ENCODE measurements at places on chromosomes 4 and X. TPM values are rescaled to one million over a fixed set of nuclear protein-coding genes. Genes with fewer than 3 reads are reported as not detected.

- no peaks in the 10 kb centered on the region for H3K36me3 ChIP-seq
Measured at GRCh38 chr4:51830156-51830720, 12.7 kb upstream of the DCUN1D4 start.

DNA sequence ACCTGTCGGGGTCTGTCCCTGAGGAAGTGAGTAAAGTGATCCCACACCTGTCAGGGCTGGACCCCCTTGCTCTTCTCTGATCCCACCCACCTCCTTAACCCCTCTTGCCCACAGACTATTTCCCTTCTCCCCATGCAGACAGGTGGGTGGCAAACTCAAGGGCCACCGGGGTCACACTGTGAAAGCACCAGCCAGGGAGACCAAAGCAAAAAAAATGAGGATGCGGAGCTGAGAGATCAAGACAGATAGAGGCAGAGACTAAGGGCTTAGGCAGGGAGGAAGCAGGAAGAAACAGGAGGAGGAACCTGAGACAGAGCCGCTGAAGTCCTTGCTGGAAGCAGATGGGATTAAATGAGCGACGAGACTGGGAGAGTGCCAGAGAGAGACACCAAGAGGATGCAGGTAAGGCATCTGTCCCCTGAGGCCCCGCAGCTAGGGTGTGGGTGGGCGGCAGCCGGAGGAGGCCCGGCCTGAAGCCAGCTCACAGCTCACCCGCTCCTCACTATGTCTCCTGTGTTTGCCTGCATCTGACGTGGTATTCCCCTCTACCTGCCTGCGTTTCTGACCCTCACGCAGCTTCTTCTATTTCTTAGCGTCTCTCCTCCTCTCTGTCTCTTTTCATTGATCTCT is 7.2 kb downstream of the TIMM17B start:
- no peaks in the 10 kb centered on the region for H3K27me3 ChIP-seq
- peak overlapping the region; percentile 72 for H3K4me3 ChIP-seq
- no peak for DNase-seq
- peaks cover 10% of the 10 kb centered on the region for H3K4me1 ChIP-seq
- H3K27ac ChIP-seq: peak overlapping the region; percentile 67

Gene PAPSS1
- 82.6 TPM for total RNA-seq

GRCh38 chrX:46317163-46317562 is 228.1 kb downstream of the ZNF674 start:
- no peak overlapping the region for H3K27ac ChIP-seq
- H3K4me3 ChIP-seq: no peak overlapping the region
- no peaks in the 10 kb centered on the region for H3K27me3 ChIP-seq
- H3K4me1 ChIP-seq: peaks cover 4% of the 10 kb centered on the region
- no peaks in the 10 kb centered on the region for H3K36me3 ChIP-seq

DNA sequence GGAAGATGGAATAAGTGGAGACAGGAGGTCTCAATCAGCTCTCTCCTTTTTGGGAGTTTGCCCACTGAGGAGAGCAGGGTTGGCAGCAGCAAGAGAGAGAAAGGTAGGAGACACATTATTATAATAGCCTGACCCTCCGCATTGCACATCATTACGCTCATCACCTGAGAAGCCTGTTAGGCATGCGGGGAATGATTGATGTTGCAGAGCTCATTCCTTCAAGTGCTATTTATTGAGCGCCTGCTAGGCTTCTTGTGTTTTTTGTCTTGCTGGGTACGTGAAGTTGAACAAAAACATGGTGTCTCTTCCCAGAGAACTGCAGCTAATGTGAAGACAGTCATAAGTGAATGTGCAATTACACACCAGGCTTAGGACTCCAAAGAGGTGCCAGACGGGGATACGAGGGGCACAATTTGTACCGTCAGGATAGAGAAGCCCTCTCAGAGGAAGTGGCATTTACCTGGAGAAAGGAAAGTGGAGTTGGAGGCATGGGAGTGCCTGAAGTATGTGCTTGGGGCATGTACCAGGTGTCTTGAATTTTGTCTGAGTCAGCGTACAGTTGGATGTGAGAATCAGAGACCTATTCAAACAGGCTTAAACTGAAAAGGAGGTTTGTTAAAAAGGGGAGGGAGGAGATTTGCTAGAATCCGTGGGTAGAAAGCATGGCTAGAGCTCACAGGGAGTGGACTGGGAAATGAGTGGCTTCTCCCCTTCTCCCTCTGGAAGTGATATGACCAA is 90.2 kb upstream of the SOD3 start:
- H3K27ac ChIP-seq: no peak overlapping the region
- H3K36me3 ChIP-seq: no peaks in the 10 kb centered on the region
- no peaks in the 10 kb centered on the region for H3K4me1 ChIP-seq

GRCh38 chr4:137823007-137823406 is 290.7 kb upstream of the PCDH18 start:
- peaks cover 3% of the 10 kb centered on the region for H3K4me1 ChIP-seq
- DNase-seq: no peak
- H3K27ac ChIP-seq: no peak overlapping the region
- H3K36me3 ChIP-seq: no peaks in the 10 kb centered on the region
- no peaks in the 10 kb centered on the region for H3K27me3 ChIP-seq
- H3K4me3 ChIP-seq: no peak overlapping the region

GRCh38 chrX:138082896-138083295 is 517.0 kb downstream of the ZIC3 start:
- DNase-seq: no peak
- no peaks in the 10 kb centered on the region for H3K4me1 ChIP-seq
- H3K4me3 ChIP-seq: no peak overlapping the region

- no peak for DNase-seq
- peaks cover 1% of the 10 kb centered on the region for H3K36me3 ChIP-seq
- H3K27ac ChIP-seq: no peak overlapping the region
- peak overlapping the region; percentile 14 for H3K4me3 ChIP-seq
- H3K27me3 ChIP-seq: no peaks in the 10 kb centered on the region
Measured at GRCh38 chr4:1685235-1686150, 1.4 kb upstream of the FAM53A start.

DNA sequence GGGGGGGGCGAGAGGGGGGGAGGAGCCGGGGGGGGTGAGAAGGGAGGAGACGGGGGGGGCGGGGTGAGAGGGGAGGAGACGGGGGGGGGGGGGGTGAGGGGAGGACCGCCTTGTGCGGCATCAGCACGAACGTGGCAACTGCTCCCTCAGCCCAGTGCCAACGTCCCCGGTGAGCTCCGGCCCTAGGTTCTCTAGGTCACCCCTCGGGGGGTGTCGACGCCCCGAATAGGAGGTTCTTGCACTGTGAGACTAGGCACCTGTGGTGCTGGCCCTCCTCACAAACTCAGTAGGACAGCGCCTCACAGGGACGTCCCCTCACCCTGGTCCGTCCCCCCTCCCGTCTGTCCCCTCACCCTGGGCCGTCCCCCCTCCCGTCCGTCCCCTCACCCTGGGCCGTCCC is 21.5 kb upstream of the GTPBP6 start:
- no peak overlapping the region for H3K4me3 ChIP-seq
- no peak for DNase-seq
- no peak overlapping the region for H3K27ac ChIP-seq
- no peaks in the 10 kb centered on the region for H3K27me3 ChIP-seq
- peaks cover 27% of the 10 kb centered on the region for H3K36me3 ChIP-seq
- H3K4me1 ChIP-seq: no peaks in the 10 kb centered on the region

DNA sequence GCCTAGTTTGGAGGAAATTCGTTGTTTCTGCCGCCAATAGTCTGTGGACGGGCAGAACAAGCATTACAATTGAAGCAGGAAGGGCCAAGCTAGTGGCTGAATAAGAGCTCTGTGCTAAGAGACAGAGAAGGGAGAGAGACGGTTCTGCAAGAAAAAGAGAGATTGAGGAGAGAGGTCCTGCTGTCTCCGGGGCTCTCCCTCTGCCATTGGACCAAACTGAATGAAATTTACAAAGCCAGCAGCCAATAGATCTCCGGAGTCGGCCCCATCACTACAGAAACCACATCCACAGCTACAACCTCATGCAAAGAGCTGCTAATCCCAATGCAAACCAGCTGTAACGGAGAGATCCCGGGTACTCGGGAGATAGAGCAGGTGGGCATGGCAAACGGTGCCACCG is at the start of gene NLGN4X:
Gene NLGN4X, minus strand, starts transcription at position 148 of the 400 bp plus-strand sequence. CDS start 77,401 bp downstream, outside the sequence.
- no peak within 1 kb of the TSS for H3K27ac ChIP-seq
- peaks cover 39% of the 10 kb centered on the region for H3K27me3 ChIP-seq

DNA sequence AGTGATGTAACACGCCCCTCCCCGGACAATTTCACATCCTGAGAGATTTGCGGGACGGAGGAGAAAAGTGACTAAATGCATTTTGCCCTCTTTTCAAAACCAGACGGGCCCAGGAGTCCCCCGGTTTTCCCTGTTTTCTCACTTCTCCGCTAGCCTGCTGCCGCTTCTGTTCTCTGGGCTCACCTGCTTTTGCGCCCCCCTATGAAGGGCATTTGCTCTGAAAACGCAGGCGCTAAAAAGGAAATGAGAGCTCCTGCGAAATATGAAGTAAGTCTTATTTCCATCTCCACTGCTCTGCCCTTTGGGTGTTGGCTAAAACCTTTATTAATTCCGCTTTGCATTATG is 613 bp upstream of the TMEM47 start:
- peaks cover 9% of the 10 kb centered on the region for H3K27me3 ChIP-seq
- peak overlapping the region; percentile 20 for H3K27ac ChIP-seq
- peaks cover 17% of the 10 kb centered on the region for H3K4me1 ChIP-seq
- no peaks in the 10 kb centered on the region for H3K36me3 ChIP-seq
- no peak for DNase-seq
- peak overlapping the region; percentile 68 for H3K4me3 ChIP-seq

GRCh38 chrX:29627833-29628232 is 587.5 kb upstream of the MAGEB2 start:
- DNase-seq: no peak
- H3K4me1 ChIP-seq: no peaks in the 10 kb centered on the region
- peaks cover 3% of the 10 kb centered on the region for H3K27me3 ChIP-seq
- H3K27ac ChIP-seq: no peak overlapping the region
- no peak overlapping the region for H3K4me3 ChIP-seq

DNA sequence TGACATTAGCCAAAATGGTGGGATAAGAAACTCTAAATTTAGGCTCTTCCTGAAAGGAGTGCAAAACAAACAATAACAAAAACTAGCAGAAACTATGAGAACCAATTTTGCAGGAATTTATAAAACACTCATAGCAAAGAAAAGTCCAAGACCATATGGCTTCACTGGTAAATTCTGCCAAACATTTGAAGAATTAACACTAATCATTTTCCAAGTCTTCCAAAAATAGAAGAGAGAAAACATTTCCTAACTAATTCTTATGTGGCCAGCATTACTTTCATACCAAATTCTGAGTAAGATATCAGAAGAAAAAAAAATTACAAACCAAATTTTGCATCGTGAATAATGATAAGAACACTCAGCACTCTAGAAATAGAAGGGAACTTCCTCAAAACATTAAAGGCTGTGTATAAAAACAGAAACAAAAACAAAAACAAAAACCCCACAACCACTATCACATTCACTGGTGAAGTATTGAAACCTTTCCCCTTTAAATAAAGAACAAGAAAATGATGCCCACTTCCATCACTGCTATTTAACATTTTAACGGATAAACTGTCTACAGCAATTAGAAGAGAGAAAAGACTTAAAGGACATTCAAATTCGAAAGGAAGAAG is 524.3 kb upstream of the GALNTL6 start:
- H3K4me1 ChIP-seq: no peaks in the 10 kb centered on the region
- DNase-seq: no peak
- H3K27me3 ChIP-seq: no peaks in the 10 kb centered on the region
- no peak overlapping the region for H3K27ac ChIP-seq

- H3K36me3 ChIP-seq: no peaks in the 10 kb centered on the region
- DNase-seq: no peak
- H3K27me3 ChIP-seq: no peaks in the 10 kb centered on the region
- no peak overlapping the region for H3K4me3 ChIP-seq
- peaks cover 42% of the 10 kb centered on the region for H3K4me1 ChIP-seq
- no peak overlapping the region for H3K27ac ChIP-seq
Measured at GRCh38 chr4:33162122-33162521, 2442.0 kb downstream of the PCDH7 start.

Gene CTBP1
- total RNA-seq: 172 TPM

Gene UGT8
- not detected for total RNA-seq

Measured in osteocyte (in vitro differentiated cells).